ENCODE measurements at places on chromosomes 3 and 15.

DNA sequence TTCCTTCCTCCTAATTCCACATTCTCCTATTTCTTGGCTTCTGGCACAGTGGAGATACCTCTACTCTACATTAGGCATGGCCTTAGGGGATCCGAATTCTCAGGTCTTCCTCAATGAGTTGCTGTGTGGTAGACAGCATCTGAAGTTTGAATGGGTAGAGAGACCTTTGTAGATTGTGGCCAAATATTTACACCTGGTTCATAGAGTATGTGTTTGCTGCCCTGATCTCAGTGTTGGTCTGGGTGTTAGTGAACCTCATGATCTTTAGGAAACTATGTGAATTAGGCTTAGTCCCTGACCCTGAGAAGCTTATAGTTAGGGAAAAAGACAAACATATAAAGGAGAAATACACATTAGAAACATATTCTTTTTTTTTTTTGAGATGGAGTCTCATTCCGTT is 75.8 kb downstream of the LPP start:
- no peak for DNase-seq

- DNase-seq = no peak
These were observed 468.0 kb upstream of the TBL1XR1 start for GRCh38 chr3:177665122-177665808.

GRCh38 chr3:67605377-67605776 is 49.0 kb downstream of the SUCLG2 start:
- no peak for DNase-seq

GRCh38 chr15:90864507-90864906 is 3.9 kb upstream of the FURIN start:
- DNase-seq = no peak

DNA sequence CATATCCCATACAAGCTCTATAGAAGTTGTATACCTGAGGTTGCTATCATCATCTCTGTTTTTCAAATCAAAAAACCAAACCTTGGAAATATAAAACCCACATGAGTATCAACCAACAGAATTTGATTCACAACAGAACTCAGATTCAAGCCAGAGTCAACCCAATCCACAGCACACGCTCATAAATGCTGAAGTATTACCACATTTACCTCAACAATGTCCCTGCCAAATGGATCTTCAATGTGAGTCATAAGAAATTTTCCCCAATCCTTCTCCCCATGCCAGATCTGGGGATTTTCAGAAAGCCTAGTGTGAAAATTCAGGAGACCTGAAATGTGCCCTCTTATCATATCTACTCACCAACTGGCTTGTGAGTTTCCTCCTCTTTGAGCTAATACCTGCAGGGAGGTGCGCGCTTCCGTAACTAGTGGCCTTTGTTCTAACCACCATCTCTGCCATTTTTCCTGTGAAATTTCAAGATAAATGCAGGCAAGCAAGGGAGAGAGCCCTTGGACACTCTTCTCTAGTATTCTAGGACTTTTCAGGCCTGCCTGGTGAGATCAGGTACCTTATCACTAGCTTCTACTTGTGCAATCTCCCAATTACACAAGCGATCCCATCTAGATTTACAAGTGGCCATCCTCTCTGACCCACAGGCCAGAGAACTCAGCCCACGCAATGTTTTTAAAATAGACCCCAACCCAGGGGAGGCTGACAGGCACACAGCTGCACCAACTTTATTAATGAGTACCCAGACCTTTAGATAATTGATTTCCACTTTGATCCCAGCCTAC is 1076.9 kb upstream of the CFAP20DC start:
- DNase-seq = no peak

DNA sequence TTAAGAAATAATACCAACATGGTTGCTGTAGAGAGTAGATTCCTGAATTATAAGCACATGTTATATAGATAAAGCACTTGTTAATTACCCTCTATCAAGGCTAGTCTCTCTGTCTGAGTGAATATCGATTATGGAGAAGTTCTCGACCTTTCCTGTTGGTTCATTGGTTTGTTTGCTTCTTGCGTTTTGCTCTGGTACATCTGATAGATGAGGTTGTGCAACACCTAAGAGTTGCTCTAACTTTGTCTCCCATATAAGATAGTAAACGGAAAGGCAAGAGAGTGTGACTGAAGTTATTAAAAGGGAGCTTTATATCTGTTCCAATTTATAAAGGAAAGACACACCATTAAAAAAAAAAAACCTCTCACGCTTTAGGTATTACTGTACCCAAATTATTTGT is 69.0 kb downstream of the PYDC2 start:
- no peak for DNase-seq

GRCh38 chr3:53597136-53597915 is 102.9 kb downstream of the CACNA1D start:
- DNase-seq = no peak

DNA sequence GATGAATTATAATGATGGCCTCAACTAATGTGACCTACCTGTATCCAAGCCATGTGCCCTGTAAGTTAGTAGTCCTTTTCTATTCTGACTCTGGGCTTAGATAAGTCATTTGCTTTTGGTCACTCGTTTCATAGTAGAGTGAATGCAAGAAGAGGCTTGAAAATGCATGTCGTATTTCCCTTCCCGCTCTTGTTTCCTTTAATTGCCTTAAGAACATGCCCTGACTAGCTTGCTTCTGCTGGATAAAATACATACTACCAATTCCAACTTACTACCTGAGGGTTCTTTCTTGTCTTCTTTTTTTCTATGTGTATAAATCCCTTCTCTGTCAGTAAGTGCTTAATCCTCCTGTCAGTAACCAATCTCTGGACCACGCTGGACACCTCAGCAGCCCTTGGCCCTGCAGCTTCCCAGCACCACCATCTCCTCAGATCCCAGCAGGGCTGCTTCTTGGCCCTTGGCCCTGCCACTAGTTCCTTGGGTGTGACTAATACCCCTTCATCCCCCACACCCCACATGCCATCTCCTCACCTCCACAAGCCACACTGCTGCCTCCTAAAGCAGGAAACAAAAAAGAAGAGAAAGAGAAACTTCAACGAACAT is 771.7 kb downstream of the IGSF11 start:
- DNase-seq = no peak

DNA sequence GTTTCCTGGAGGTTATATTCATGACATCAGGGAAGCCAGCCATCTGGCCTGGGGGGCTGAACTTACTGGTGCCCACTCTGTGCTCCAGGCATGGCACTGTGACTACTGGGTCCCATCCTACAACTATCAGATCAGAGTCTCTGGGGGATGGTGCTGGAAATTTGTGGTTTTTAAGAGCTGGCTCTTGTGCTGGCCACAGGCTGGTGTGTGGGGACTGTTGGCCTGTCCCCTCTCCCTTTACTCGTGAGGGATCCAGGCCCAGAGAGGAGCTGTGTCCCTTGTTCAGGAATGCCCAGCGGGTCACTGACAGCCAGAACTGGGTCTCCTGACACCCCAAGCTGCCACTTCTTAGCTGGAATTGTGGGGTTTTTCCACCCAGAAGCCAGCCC is 44.5 kb upstream of the SEC22A start:
- DNase-seq = peak; percentile 60

GRCh38 chr3:187197335-187197649 is at the start of gene RTP1:
TSS of gene RTP1 (plus strand) at chr3:187197486. CDS start at chr3:187197516, 30 bp downstream.
- no peak for DNase-seq

DNA sequence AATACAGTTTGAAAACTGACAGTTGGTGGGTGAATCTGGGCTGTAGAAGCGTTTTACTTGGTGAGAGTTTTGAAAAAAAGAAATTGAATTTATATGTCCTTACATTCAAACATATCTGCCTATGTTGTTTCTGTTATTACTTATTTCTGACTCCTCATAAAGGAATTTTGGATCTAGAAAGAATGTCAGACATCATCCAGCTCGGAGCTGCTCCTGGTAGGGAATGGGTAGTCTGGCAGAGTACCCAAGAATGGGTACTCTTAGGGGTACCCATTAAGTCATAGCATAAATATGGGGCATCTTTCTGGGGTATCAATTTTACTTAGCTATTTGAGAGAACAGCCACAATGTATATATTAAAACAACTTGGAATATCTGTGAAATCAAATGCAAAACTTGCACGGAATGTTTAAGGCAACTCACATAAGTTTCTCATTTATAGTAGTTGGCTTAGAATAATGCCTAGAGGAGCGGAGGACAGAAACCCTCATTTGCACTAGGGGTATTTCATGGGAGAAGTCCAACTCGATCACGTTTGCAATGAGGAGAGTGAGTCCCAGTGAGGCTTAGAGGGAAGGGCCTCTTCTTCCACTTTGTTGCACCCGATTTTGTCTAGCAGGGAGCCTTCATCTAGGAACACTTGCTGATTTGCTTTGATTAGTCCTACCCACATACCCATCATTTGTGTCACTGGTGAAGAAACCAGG is 2.4 kb upstream of the LARP6 start:
- DNase-seq = no peak

GRCh38 chr3:98215051-98215450 is 48.6 kb downstream of the OR5H15 start:
- DNase-seq = no peak

- DNase-seq = no peak
These were observed 312.6 kb downstream of the AGBL1 start for GRCh38 chr15:86392296-86392695.

GRCh38 chr15:48631176-48631770 is 14.2 kb downstream of the FBN1 start:
- no peak for DNase-seq

GRCh38 chr3:101847328-101847727 is 2.0 kb upstream of the NFKBIZ start:
- no peak for DNase-seq

- no peak for DNase-seq
These were observed 287.7 kb upstream of the NR2F2 start for GRCh38 chr15:96042734-96043224.

GRCh38 chr3:70053293-70053692 is 53.8 kb downstream of the SAMMSON start:
- no peak for DNase-seq

- no peak for DNase-seq
These were observed 5.2 kb upstream of the TOPAZ1 start for GRCh38 chr3:44236485-44236908.

- no peak for DNase-seq
These were observed 486.6 kb downstream of the SQOR start for GRCh38 chr15:46121441-46121840.

GRCh38 chr3:188345223-188345622 is 191.3 kb downstream of the LPP start:
- no peak for DNase-seq

DNA sequence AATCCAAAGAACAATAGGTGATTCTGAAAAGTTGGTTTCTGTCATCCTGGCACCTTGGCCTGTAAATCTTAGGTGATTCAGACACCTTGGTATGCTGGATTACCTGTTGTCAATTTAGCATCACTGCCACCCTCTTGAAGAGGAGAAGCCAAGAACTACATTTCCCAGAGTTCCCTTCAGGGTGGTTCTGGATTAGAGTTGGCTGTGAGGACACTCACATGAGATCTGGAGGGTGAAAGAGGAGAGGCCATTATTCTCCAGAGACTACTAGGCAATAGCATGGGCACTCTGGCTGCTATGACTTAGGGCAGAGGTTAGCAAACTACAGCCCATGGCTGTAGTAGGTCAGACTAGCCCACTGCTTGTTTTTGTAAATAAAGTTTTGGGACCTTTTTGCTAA is 41.7 kb upstream of the CORO2B start:
- no peak for DNase-seq

DNA sequence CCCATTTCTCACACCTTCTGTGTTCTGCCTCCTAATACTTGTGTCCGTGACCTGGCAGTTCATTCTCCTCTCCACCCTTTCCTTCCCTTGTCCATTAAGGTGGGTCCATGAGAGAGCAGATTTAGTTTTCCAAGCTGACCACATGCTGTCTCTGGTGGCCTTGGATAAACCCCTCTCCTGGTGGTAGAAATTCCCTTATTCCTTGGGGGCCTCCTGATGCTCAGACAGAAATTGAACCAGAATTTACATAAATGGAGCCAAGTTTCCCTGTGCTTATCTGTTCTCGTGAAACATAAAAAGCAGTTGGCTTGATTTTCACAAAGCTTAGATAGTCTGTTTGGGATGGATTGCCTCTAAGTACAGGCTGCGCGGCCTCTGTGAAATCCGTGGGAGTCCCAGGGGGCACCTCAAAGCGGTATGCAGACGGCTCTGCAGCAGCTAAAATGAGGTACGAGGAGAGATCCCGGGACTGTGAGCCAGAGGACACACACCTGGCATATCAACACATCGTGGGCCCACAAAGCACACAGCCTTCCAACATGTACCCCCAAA is 101.0 kb upstream of the NMNAT3 start:
- no peak for DNase-seq

DNA sequence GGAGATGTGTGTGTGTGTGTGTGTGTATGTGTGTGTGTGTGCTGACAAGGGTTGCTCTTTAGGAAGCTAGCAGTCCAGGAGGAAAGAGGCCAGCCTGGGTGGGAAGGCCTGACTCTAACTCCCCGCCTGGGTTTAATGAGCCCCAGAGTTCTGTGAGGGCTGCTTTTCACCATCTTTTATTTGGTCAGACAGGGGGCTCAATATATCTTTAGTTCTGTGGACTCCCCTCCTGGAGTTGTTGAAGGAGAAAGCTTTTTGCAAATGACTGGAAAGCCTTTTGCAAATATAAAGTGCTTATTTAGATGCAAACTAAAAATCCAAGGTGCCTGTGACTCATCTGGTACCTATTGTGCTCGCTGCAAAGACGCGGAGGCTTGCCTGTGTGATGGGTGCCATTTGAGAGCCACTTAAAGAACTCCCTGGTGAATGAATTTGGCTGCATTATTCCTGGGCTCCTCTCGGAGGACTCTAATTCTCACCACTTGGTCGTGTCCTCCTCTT is 24.5 kb downstream of the DRD3 start:
- DNase-seq = no peak

- DNase-seq = no peak
These were observed 5.3 kb upstream of the VPS33B start for GRCh38 chr15:91027677-91028076.

DNA sequence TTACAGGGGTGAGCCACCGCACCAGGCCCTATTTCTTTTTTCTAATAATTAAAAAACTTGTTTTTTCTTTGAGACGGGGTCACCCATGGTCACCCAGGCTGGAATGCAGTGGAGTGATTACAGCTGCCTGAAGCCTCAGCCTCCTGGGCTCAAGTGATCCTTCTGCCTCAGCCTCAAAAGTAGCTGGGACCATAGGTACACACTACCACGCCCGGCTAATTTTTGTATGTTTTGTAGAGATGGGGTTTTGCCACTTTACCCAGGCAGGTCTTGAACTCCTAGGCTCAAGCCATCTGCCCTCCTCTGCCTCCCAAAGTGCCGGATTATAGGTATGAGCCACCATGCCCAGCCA is 858 bp upstream of the TKT start:
- no peak for DNase-seq

GRCh38 chr15:39649757-39650156 is 68.9 kb downstream of the THBS1 start:
- no peak for DNase-seq

GRCh38 chr3:49166752-49167556 is 823 bp upstream of the CCDC71 start:
- DNase-seq = no peak

DNA sequence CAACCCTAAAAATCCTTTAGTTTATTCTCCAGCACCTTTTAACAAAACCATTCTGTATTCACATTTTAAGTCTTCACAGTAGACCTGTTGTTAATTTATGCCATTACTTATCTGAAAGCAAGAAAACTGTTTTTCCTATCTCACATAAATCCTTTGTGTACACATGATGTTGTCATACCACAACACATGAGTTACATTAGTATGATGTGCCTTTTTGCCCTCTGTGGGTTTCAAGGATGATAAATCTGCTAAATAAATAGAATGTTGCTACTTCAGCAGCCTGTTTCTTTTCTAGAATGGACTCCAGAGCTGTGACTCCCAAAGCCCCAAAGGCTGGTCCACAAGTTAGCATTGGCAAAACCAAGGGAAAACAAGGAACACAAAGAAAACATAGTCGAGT is 151.6 kb downstream of the SERPINI1 start:
- DNase-seq = no peak
